ENCODE measurements at places on chromosomes 5 and 9.

- DNase-seq = no peak
These were observed 491.2 kb downstream of the PSAT1 start for GRCh38 chr9:78788101-78788500.

DNA sequence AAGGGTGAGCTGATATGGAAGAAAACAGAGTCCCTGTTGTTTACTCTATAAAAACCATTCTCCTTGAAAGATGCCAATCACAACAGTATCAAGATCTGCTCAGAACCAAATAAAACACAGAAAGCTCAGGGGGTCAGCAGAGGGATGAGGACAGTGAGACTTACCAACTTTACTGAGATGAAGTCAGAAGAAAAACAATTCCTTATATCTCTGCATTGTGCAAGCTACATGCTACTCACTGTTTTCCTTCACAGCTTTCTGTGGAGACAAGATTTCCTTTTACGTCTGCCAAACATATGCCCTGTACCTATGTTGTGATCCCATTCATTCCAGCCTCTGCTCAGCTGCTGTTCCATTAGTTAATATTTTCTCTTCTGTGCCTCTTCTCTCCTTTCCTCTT, 185.6 kb downstream of the TSSK1B start:
- DNase-seq = no peak

DNA sequence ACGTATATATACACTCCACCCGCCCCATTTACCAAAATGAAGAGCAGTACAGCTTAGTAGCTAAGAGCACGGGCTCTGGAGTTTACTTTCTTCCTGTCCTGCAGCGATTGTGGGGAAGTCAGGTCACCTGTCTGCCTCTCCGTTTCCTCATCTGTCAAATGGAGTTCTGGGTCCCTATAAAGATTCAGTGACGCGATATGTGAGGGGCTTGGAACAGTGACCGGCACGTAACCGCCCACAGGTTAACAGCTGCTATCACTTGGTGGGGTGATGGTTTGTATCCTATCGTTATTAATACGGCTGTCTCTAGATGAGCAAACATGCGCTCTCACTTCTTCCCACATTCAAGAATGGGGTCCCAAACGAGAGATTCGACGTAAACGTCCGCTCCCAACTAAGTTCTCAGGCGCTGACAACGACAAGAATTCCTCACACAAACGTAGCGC, 426 bp downstream of the FAM114A2 start:
- DNase-seq = no peak

- DNase-seq = no peak
These were observed 20.3 kb downstream of the PAEP start for GRCh38 chr9:135581636-135582426.

DNA sequence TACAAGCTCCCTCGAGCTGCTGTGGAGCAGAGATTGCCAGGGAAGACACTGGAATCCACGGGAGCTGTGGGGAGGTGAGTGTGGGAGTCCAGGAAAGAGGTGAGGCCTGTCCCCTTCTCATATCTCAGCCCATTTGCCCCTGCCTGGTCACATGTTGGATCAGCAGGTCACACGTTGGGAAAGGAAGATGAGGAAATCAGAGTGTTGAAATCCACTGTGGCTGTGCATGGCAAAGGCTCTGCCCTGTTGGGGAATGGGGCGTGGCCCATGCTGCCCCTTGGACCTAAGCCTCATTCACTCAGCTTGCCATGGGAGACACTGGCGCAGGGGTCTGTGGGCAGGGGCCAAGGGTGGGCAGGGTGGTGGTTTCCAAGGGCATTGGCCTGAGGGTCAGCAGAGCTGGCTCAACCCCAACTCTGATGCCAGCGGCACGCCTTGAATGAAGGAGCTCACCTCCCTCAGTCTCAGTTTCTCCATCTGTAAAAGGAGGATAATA, 85.4 kb upstream of the CPEB4 start:
- no peak for DNase-seq

GRCh38 chr9:93952784-93953495, 2.2 kb downstream of the BARX1 start:
- DNase-seq = no peak

- DNase-seq = no peak
These were observed 27.0 kb downstream of the AQP7 start for GRCh38 chr9:33375238-33375840.

GRCh38 chr5:180111273-180112002, 39.9 kb upstream of the RNF130 start:
- no peak for DNase-seq

DNA sequence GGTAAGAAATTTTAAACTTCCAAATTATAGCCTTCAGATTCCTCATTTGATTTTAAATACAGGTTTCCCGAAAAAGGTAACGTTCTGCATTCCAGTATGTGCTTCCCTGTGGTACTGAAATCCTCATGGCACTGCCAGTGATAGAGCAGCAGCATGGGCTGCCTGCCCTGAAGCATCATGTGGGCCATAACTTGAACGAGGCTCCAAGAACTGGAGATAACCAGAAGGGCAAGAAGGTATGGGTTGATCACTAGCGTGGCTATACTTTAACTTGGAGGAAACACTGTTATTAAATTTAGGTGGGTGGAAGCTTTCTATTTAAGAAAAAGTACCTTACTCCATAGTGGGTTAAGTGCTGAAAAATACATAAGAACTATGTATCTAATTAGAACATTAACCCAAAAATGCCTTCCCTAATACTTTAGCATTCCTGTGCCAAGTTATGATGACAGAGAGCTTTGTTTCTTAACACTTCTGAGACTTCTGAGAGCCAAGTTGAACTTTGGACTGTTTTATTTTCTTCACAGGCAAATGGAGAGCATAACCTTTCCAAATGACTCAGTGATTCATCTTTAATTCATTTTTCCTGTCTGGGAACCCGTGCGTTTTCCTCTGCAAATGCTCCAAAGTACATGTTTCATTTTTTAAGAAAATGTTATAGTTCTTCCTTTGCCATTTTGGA, 191.5 kb upstream of the GNA14 start:
- no peak for DNase-seq

GRCh38 chr9:133789778-133790177, 51.6 kb upstream of the SARDH start:
- no peak for DNase-seq

- no peak for DNase-seq
These were observed 525.2 kb upstream of the TRPC7 start for GRCh38 chr5:136890431-136891148.

- DNase-seq = no peak
These were observed 960 bp upstream of the CTNND2 start for GRCh38 chr5:11905206-11905605.

Measured in activated T-helper 1 cell treated with anti-CD3 and anti-CD28 coated beads, Interleukin-12 subunit alpha, Interleukin-12 subunit beta, Interleukin-2, Interleukin-4 antibody, amounts not matched to agents 30 ng/mL and 10 ng/mL and 1 ng/mL, durations not matched to agents 14 hours and 24 hours and 36 hours (primary cell).